ENCODE measurements at places on chromosomes 12 and 14.
A peak's percentile ranks its signal among the peaks of the same experiment; 100 is the strongest.

DNA sequence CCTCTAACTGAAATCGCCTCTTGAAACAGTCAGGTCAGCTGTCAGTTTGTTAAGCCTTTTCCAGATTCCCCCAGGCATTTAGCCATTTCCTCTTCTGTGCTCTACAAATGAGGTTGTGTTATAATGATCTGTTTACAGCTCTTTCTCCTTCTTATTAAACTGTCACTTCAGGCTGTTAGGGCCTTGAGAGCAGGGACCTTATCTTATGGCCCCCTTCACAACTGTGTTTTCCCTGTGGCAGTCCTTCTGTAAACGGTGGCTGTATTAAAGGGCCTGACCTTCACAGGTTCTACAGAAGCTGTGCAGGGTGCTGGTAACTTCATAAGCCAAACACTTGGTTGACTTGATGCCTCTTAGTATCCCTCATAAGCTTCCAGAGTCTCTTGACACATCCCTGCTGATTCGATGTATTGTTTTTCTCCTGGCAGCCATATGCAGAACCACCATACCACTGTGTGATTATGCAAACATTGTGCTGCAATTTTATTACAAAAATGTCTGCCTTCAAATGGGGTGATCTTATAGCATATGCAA is 104.7 kb downstream of the PLEKHA5 start:
- DNase-seq = no peak

- DNase-seq = peak; percentile 34
These were observed 20.7 kb downstream of the PLEK2 start for GRCh38 chr14:67391268-67391667.

GRCh38 chr12:6494968-6495367 is 1.1 kb downstream of the NCAPD2 start:
- DNase-seq = no peak

GRCh38 chr12:91722072-91722471 is 423.6 kb downstream of the BTG1 start:
- DNase-seq = no peak

DNA sequence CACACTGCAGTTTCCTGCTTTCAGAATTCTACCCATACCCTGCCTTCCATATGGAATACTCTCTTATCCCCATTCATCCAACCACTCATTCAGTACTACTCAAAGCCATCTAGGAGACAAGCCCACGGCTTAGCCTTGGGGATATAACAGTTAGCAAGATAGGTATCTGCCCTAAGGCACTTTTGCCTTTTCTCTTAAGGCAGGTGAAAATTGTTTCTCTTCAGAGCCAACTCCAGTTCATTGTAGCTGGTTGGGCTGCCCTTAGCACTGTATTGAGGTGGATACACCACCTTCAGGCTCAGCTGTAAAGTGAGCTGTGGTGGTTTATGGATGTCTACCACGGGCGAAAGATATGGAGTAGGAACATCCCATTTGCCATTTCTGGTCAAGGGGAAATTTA is 729.7 kb upstream of the TBX3 start:
- DNase-seq = no peak

DNA sequence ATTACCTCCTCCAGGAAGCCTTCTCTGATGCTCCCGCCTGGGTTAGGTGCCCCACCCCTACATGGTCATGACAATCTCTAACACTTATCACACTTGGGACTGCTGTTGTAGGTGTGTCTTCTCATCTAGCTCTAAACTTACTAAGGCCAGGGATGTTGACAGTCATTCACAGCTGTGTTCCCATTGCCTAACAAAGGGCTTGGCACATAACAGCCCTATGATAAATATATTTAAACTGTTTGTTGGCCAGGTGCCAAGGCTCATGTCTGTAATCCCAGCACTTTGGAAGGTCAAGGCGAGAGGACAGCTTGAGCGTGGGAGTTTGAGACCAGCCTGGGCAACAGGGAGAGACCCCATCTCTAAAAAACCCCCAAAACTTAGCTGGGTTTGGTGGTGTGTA is 98.8 kb upstream of the RGS6 start:
- no peak for DNase-seq

DNA sequence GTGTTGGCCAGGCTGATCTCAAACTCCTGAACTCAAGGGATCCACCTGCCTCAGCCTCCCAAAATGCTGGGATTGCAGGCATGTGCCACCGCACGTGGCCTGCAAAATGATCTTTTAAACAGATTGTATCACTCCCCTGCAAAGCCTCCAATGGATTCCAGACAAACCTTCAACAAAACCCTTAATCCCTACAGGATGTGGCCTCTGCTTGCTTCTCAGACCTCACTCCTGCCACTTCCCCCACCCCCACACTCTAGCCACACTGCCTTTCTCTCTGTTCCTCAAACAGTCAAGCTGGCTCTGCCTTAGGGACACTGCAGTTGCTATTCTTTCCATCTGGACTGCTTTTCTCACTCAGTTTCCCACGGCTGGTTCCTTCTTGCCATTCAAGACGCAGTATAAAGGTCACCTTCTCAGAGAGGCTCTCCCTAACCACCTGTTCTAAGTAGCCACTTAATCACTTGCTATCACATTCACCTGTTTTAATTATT is 47.3 kb upstream of the TMED10 start:
- DNase-seq = no peak

GRCh38 chr14:75699331-75699730 is 38.3 kb downstream of the TTLL5 start:
- DNase-seq = no peak

- DNase-seq = no peak
These were observed 322.2 kb downstream of the AEBP2 start for GRCh38 chr12:19761463-19761862.

- peak; percentile 46 for DNase-seq
These were observed 20.9 kb upstream of the BLTP3B start for GRCh38 chr12:100163416-100164152.

- no peak for DNase-seq
These were observed 8.0 kb upstream of the PLEKHA5 start for GRCh38 chr12:19121449-19122018.

- no peak for DNase-seq
These were observed 1.7 kb downstream of the CREBL2 start for GRCh38 chr12:12613344-12613743.

DNA sequence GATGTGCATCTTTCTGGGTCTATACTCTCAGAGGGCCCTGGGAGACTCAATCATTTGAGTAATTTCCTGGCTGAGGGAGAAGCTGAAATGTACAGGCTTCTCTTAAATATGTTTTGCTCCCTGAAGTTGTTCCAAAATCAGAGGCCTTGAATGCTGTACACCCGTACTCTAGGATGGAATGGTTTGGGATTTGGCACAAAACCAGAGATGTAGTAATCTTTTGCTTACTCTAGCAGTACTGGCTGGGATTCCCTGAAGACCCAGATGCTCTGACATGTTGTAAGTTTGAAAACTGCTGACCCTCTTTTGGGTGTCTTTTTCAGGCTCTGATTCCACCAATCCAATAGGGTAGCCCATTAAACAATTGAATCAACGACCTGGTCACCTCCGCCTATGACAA is 10.4 kb downstream of the ACACB start:
- no peak for DNase-seq

DNA sequence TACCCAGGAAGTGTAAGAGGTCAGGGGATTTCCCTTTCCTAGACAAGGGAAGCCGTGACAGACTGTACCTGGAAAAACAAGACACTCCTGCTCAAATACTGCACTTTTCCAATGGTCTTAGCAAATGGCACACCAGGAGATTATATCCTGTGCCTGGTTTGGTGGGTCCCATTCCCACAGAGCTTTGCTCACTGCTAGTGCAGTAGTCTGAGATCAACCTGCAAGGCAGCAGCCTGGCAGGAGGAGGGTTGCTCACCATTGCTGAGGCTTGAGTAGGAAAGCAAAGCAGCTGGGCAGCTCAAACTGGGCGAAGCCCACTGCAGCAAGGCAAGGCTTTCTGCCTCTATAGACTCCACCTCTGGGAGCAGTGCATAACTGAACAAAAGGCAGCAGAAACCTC is 1.0 kb upstream of the RDH16 start:
- no peak for DNase-seq

DNA sequence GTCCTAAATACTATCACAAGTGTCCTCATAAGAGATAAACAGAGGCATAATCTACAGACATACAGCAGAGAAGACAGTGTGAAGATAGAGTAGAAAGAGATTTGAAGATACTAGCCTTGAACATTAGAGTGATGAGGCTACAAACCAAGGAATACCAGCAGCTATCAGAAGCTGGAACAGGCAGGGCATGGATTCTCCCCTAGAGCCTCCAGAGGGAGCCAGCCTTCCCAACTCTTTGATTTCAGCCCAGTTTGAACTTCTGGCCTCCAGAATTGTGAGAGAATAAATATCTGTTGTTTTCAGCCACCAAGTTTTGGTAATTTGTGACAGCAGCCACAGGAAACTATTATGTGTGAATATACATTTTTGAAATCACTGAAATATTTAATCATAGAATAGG is 47.2 kb downstream of the CCDC91 start:
- DNase-seq = peak; percentile 26

- peak; percentile 59 for DNase-seq
These were observed 2.4 kb downstream of the SLC11A2 start for GRCh38 chr12:51023625-51024382.

DNA sequence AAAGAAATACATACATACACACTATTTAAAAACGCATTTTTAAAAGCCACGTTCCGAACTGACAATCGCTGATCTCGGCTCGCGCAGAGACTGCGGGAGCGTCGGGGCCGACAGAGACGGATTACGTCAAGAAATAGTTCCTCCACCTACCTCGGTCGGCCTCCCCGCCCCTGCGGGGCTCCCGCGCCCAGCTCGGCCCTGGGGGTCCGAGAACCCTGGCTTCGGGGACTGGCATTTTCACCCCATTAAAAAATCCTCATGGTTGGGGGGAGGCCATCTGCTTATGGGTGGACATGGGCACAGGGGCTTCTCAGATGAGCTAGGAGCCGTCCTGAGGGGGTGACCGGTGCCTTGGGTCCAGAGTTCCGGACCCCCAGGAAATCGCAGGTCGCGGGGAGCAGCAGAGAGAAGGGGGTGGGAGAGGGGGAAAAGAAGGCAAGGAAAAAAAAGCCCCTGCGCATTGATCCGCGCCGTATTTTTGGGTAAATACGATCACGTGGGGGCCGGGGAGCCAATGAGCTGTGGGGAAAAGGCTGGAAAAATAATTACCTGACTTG is 324 bp upstream of the HOXC9 start:
- DNase-seq = no peak

DNA sequence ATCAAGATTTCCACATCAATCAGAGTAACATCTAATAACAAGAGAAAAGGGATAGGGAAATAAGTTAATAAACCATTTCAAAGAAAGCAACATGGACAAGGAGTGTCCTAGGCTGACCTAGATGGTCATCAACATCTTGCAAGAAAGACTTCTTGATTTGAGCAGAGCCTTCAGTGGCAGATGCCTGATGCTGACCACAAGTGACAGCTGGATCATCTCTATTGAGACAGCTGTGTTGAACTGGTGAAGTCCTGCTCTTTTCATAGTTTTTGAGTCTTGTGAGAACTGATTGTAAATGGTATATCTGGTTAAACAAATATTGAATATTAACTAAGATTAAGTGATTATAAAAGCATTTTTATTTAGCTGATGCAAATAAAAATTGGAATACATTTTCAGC is 1083.6 kb upstream of the LRFN5 start:
- no peak for DNase-seq

DNA sequence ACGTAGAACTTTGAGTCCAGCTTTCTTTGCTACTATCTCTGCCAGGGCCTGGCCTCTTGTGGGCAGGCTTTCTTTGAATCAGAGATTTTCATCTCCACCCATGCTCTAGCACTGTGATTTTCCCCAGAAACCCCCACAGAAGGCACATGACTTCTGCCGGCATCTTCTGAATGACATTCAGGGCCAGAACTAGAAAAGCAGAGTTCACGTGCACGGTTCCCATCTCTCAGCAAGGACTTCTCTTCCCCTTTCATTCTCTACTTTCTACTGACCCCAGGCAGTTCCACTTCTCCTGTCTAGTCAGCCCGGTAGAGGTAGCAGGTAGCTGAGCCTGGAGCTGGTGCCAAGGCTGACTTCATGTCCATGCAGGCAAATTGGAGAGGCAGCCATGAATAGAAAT is 26.9 kb downstream of the BATF start:
- no peak for DNase-seq

DNA sequence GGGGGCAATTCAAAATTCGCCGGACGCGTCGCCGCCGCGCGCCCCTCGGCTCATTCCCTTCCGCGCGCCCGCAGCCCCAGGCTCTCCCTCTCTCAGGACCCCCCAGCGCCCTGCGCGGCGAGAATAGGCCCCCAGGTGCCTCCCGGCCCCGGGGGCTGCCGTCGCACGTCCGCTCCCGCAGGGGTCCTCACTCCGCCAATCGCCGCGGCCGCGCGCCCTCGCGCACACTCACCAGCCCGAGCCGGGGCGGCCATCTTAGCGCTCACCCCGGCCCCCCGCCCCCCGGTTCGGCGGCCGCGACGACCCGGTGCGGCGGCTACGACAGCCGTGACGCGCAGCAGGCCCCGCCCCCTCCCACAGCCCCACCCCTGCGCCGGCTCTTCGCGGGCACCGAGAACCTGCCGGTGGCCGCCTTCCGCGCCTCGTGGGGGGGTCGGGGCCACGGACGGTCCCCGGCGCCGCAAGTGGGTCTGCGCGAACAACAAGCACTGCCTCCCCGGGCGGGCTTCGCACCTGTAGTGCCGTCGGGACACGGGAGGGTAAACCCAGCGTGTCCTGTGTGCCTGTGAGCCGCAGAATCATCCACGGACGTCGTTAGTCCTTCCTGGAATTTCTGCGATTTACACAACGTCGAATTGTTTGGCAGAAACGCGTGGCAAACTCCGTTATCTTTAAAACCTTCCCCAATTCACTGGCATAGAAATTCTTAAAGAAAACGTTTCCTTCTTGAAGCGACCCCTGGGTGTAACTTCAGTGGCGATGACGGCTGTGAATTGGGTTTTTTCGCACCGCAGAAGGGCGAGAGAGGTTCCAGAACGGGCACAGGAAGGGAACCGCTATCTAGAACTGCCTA is 2.5 kb downstream of the USP44 start:
- DNase-seq = no peak

DNA sequence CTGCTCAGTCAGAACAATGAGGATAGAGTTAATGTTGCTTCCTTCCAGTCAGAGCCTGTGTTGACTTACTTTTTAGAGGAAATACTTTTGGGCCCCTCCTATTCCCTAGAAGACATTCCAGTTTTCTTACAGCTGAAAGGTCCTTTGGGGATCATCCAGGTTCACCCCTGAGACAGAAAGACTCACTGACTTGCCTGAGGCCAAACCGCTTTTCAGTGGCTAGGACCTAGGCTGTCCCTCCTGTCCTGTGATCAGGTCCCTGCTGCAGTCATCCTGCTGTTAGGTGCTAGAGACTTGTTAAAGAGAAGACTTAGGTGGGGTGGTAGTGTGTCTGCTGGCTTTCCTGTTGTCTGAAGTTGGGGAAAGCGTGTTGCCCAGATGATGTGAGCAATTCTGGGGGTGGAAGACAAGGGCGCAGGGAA is 39.6 kb downstream of the SUSD6 start:
- DNase-seq = no peak
